Stimulated activated CD4-positive, alpha-beta T cell treated with anti-CD3 and anti-CD28 coated beads, Interleukin-4, amount 100 ng/mL, for 24 hours (primary cell): ENCODE measurements at places on chromosomes 6 and 20.

DNA sequence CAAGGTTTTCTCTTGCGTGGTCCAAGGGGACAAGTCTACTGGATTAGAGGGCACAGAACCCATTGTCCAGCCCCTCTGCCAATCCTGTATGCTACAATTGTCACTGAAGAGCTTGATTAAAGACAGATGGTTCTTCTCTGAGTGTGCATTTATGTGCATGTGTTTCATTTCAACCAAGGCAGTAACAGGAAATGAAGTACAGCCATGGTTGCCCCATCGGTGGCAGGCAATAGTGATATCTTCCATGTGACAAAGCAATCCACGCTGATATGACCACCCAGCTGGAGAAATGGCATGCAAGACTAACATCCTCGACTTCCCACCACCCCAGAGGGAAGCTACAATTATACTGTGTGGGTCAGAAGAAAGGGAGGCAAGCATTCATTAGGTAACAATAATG is 85.5 kb downstream of the UNC5CL start:
- DNase-seq, result no peak

- no peak for DNase-seq
Observed at GRCh38 chr6:71982389-71982788, 96.0 kb downstream of the RIMS1 start.

- no peak for DNase-seq
Observed at GRCh38 chr6:107813555-107814194, 10.4 kb downstream of the SCML4 start.

DNA sequence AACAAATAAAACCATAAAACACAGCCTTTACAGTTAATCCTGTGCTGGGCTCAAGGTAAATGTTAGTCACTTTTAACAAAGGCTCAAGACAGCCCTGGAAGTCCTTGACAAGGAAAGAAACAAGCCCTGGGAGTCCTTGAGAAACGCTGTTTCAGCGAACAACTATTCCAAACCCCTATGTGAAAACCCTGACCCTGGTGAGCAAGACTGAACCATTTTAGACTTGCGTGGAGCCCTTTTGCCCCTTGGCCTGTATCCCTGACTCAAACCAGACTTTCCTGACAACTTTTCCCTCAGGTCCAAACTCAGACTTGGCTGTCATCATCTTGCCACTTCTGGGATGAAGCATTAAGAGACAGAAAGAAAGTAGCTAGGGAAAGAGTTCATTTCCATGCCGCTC is 180.4 kb downstream of the AIG1 start:
- DNase-seq, result no peak

GRCh38 chr6:21377356-21377755 is 216.2 kb upstream of the SOX4 start:
- DNase-seq, result no peak

- DNase-seq, result no peak
Observed at GRCh38 chr6:19812512-19813119, 24.6 kb upstream of the ID4 start.

DNA sequence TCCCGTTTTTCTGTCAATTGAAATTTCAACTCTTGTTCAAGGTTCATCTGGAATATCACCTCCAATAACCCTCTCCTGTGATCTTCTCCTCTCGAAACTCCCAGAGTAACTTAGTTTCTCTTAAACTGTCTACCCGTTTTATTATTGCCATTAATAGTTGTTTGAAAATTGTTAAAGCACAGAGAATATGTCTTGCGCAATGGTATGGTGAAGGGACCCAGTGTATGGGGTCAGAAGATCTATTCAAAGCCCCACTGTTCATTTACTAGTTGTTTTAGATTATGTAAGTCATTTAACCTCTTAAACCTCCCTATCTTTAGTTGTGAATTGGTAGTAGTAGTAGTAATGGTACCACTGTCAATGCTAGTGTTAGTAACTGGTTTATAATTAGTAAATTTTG is 6.2 kb upstream of the TAB2 start:
- no peak for DNase-seq

DNA sequence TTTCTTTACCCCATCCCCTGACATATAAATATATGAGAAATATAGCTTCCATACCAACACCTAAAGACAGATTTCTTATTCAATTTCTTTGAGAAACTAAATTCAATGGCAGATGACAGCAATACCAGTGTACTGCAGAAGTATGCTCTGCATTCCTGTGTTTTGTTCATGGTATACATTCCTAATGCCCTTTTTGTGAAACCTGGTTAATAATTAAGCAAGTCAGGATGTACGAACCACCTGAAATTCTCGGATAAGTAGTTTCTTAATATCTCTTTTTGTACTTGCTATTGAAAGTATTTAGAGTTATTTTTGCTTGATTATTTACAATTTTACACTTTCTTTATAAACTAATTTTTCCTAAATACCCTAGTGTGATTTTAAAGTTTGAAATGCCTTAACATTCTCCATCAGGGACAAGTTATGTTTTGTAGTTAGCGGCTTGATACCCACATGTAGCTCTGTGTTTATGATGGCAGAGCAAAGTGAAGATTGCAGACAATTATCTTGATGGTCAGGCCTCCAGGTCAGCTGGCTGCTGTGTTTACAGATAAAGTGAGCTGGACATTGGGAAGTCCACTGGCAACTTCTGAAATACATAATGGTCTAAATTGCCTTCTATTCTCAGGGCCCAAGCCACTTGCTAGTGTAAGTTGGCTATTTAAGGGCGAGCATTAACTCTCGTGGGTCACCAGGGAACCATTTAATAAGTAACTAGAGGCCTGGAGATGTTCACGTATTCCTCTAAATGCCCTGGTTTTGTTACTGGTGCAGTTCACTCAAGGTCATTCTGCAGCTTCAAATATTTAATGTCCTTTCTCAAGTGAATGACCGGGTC is 58.2 kb downstream of the PLCB1 start:
- DNase-seq, result no peak

DNA sequence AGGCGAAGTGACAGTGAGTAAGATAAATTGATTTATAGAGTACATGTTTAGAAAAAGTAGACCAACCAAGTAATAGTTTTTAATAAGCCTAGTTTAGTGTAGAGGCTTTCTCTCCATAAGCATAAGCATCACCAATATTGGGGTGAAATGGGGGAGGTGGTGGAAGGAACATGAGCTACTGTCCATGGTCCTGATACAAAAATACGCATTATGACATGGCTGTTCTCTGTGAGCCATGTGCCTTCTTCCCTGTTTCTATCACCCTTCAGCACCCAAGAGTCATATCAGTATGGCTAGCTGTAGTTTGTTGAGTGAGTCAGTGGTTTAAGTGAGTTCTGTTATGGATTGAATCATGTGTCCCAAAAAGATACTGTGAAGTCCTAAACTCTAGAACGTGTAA is 150.8 kb downstream of the EDN1 start:
- no peak for DNase-seq

DNA sequence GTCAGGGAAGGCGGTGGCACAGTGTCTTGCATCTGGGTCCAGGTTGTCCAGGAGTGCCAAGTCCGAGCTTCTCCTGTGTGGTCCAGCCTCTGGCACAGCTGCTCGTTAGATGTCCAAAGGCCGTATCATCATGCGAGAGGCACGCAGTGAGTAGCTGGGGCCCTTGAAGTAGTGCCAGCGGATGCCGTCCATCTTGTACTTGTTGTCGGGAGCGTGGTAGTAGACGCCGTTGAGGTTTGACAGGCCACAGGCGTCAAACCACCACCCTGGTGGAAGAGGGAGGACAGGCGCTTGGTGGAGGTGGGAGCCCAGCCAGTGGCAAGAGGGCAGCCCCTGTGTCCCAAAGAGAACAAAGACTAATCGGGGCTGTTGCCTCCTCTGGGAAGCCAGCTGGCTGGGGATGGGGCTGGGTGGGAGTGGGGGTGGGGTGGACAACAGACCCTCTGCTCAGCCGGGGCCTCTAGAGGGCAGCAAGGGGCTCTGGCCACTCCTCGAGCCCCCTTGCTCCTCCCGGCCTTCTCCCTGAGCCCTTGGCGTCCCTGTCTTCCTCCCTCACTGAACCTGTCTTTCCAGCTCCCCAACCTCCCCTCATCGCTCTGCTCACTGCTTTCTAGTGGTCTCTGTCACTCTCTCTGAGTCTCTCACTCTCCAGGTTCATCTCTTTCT is 39.5 kb downstream of the FAM110A start:
- DNase-seq, result no peak

- DNase-seq, result no peak
Observed at GRCh38 chr20:58838174-58838573, 12.5 kb downstream of the GNAS-AS1 start.

GRCh38 chr6:168506460-168506859 is 65.5 kb downstream of the SMOC2 start:
- no peak for DNase-seq

DNA sequence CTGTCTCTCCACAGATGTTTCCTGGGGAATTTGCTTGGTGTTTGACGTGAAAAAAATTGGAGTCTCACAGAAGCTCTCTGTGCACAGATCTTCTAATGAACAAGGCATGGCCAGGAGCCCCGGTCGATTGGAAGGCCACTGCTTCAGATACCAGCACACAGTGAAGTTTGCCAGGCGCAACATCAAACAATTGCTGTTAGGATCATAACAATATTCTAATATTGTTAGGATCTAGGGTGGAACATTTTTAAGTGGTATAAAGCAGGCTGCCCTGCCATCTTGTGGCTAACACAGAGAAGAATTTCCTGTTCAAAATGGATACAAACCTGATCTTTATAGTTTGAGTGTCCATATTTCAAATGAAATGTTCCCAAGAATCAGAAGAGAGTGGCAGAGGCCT is 64.1 kb downstream of the C6orf118 start:
- no peak for DNase-seq

DNA sequence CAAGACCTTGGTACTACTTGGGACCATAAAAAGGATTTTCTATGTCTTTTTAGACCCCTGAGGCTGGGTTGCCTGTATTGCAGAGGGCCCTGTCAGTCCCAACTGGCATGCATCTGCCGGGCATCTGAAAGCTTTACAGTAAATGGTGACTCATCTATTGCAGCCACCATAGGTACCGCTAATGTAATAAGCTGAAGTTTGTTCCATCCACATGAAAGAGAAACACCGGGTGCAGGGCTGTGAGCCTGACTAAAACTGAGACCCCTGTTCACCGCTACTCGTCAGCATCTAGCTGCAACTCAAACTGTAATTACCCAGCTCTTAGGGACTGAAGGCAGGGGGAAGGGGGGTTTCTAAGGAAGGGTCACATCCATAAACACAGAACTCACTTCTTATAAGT is 49.5 kb downstream of the TRERF1 start:
- peak; percentile 66 for DNase-seq

GRCh38 chr6:20426177-20427082 is 24.8 kb downstream of the E2F3 start:
- DNase-seq, result no peak

DNA sequence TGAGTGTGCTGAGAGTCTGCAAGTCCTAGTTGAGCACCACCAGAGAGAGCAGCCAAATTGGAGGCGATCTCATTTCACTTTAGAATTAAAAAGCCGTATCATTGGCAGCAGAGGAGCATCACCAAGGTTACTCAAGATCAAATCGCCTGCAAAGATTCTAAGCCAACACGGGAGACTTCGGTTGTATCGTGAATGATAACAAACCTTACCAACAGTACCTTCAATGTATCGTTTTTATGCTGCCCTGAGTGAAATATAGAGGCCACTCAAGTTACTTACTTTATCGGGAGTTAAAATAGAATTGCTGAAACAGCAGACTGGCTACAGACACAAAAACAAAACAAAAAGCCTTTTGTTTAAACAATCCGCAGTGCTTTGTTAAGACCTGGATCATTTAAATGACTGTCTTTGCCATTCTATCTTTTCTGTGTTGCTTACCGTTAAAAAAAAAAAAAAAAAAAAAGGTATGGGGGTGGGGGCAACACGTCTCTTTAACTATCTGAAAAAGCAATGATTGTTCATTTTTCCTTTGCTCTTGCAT is 14.2 kb downstream of the NHSL1 start:
- no peak for DNase-seq

- no peak for DNase-seq
Observed at GRCh38 chr20:39338469-39339376, 376.6 kb downstream of the DHX35 start.

DNA sequence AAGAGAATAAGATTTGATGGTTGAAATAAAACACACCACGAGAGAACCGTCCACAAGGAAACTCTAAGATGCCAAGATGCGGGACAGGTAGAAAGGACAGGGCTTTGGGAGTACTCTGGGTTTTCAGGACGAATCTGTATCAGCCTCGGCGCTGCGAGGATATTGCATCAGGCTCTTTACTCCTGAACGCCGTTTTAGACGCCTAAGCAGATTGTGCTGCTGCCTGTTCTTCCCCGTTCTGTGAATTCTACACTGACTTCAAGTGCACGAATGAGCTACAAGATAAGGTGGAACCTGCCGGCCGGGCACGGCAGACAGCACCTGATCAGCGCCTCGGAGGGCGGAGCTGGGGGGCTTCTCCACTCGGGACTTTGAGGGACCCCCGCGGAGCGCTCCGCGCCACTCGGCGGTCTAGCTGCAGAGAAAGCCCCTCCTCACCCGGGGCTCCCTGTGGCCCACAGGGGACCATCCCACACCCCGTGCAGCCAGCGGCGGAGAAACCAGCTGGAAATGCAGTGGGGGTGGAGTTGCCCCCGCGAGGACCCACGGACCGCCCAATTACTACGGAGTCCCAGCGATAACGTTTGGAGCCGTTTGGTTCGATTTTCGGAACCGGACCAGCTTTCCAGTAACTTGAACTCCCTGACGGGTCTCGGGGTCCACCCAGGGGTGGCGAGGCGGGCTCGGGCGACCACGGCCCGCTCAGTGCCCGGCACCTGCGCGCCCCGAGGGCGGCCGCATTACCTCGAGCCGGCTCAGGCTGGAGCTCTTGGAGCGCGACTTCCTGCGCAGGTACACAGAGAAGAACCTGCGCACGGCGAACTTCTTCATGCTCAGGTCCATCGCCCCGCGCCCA is 646 bp downstream of the RPS6KA2 start:
- DNase-seq, result peak; percentile 19

- DNase-seq, result no peak
Observed at GRCh38 chr20:25461786-25462545, 54.5 kb downstream of the GINS1 start.

DNA sequence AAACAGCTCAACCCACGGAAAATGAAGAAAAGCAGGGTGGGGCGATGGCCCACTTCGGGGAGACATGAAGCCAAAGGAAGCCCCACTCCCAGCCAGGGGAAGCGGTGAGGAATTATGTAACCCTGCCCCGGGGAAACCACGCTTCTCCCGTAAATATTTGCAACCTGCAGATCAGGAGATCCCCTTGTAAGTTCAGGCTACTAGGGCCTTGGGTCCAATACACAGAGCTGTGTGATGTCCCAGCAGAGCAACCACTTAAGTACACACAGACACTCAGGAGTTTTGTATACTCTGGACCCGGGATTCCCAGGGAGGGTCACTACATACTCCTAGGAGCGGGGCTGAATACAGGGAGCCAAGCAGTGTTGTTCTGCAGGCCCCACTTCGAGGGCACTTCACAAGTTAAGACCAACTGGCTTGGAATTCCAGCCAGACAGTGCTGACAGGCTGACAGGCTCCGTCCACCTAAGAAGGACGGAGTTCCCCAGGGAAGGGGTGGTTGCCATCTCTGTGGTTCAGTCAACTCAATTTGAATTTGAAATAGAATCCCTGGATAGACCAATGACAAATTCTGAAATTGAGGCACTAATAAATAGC is 301.4 kb upstream of the THEMIS start:
- DNase-seq, result no peak

GRCh38 chr6:106966229-106966628 is 8.3 kb downstream of the CD24 start:
- no peak for DNase-seq
